Hematopoietic multipotent progenitor cell treated with erythropoietin and hydrocortisone succinate and interleukin-3 and kit ligand, for 4 days (in vitro differentiated cells): ENCODE measurements at places on chromosomes 4 and X.

GRCh38 chrX:13764281-13764680 is 29.7 kb downstream of the OFD1 start:
- DNase-seq, result peak; percentile 28

GRCh38 chrX:10176121-10177003 is 19.6 kb downstream of the CLCN4 start:
- DNase-seq, result peak; percentile 43

DNA sequence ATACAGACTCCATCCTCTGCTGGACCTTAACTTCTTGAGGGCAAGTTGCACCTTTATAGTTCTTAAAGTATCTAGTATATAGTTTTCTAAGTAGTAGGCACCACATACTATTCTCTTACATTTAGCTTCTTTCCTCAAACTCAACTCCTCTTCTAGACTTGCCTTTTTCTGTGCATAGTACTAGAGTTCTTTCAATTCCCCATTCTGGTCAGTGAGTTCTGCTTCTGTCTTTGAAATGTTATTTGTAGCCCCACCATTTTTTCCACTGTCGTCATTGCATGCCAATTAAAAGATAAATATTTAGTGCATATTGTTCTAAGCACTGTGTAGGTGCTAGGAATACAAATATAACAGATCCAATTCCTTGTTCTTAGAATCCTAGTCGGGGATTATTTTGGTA is 31.6 kb downstream of the CDKL5 start:
- DNase-seq, result no peak

GRCh38 chrX:54043541-54044125 is 640 bp downstream of the PHF8 start:
- peak; percentile 41 for DNase-seq

DNA sequence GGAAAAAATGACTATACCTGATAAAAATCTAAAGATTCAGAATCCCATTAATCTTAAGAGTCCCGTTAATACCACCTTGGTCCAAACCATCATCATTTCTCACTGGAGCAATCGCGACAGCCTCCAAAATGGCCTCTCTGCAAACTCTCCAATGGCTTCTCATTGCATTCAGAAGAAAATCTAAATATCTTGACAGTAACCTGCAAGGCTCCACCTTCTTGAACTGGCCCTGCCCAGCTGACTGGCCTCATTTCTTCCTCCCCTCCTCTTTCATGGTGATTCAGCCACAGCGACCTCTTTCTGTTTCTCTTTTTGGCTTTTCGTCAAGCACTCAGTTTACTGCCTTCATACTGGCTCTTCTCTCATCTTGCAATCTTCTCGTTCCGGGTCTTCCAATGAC is 56.2 kb upstream of the GPRIN3 start:
- DNase-seq, result no peak
